ENCODE measurements at places on chromosomes 3 and 15.

DNA sequence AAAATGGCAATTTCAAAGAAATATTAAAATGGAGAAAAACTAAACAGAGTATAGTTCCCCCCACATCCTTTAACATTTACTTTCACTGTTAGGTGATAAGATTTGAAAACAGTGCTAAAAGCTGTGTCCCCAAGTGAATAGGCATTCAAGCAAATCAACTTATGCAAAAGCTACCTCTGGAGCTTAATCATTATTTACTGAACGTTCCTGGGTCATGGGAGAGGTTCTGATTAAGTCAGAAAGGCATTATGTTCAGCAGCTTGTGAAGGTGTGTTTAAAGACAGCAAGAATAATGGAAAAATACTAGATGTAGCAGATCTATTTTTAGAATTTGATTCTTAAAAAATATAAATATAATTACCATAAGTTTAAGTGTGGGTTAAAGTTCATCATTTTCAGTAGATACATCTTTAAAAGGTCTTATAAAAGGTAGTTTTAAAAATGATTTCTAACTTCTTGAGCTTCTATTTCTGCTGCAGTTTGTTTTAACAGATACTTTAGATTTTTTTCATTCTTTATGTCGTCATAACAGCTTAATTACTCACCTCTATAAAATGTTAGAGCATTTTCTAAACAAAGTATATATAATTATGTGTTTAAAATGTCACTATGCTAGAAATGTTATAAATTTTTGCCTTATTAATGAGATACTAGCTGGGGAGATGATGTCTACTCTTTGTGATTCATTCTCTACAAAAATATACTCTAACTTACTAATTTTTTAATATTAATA lies 127.9 kb downstream of the MITF start:
- DNase-seq = no peak

- DNase-seq = no peak
Measured at GRCh38 chr15:60928210-60928609, 300.9 kb downstream of the RORA start.

- DNase-seq = no peak
Measured at GRCh38 chr3:194123726-194124125, 12.2 kb upstream of the HES1 start.

- DNase-seq = no peak
Measured at GRCh38 chr15:95953032-95953431, 377.5 kb upstream of the NR2F2 start.

- no peak for DNase-seq
Measured at GRCh38 chr3:22263042-22263441, 512.0 kb upstream of the ZNF385D start.

- DNase-seq = no peak
Measured at GRCh38 chr3:18987862-18988447, 160.4 kb upstream of the KCNH8 start.

DNA sequence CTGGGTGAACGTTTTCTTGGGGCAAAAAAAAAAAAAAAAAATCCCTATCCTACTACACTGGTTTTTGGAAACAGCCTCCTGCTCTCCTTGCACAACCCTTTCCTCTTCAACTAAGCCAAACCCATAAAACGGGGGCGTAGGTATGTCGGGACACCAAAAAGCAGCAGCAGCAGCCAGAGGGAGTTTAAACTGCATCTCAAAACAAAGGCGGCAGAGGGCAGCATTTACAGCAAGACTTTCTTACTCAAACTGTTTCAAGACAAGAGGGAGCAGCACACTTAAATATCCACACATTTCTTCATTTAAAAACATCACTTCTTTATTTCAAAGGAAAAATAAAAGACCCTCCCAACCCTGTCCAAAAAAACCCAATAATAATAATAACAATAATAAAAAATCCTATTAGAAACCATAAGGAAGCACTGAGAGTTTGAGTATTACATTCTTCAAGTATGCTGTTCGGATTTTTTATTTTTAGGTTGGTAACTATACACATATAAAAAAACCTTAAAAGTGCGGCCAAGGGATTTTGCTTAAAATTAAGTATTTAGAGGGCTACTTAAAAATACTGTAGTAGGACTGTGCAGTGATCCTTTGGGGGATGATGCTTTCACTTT lies 43.9 kb upstream of the PLXND1 start:
- peak; percentile 56 for DNase-seq

DNA sequence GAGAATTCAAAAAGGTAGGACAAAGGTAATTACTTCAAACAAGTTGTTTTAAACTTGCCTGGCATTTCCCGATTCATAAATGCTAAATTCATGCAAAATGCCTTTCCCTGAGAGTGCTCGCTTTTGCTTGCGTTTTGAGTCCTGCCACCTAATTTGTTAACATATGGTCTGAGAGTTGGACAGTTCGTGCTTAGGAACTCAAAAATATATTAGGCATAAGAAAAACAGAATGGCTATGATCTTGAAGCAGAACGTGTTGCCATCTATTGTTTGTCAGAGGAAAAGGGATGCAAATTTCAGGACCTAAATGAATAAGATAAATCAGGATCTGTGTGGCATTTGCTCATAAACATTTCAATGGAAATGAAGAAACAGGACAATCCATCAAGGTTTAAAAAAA lies 195.8 kb downstream of the ZMAT3 start:
- DNase-seq = no peak

Data from GM13977 (cell line).